A549 treated with AZD2906 at 1 μM for 4 hours (cell line): ENCODE measurements at places on chromosomes 3 and 15. TPM values are rescaled to one million over a fixed set of nuclear protein-coding genes. Genes with fewer than 3 reads are reported as not detected.

POPDC2 gene
- 0.32 to 1.2 TPM (median 0.38 TPM) in 5 replicates for total RNA-seq

PPP4R2 gene
- total RNA-seq = 27.6 to 43.5 TPM (median 35.9 TPM) in 5 replicates

CFAP20DC gene
- total RNA-seq = 1.3 to 2.3 TPM (median 1.9 TPM) in 5 replicates

ZNF639 gene
- total RNA-seq = 18.2 to 21.3 TPM (median 21.0 TPM) in 5 replicates

ERICH6 gene
- total RNA-seq = 0.10 TPM in 1 of 5 replicates, not detected in the others

SUCNR1 gene
- 0.07 to 0.18 TPM (median 0.09 TPM) in 5 replicates for total RNA-seq
